ENCODE measurements at places on chromosomes 12 and 14.

DNA sequence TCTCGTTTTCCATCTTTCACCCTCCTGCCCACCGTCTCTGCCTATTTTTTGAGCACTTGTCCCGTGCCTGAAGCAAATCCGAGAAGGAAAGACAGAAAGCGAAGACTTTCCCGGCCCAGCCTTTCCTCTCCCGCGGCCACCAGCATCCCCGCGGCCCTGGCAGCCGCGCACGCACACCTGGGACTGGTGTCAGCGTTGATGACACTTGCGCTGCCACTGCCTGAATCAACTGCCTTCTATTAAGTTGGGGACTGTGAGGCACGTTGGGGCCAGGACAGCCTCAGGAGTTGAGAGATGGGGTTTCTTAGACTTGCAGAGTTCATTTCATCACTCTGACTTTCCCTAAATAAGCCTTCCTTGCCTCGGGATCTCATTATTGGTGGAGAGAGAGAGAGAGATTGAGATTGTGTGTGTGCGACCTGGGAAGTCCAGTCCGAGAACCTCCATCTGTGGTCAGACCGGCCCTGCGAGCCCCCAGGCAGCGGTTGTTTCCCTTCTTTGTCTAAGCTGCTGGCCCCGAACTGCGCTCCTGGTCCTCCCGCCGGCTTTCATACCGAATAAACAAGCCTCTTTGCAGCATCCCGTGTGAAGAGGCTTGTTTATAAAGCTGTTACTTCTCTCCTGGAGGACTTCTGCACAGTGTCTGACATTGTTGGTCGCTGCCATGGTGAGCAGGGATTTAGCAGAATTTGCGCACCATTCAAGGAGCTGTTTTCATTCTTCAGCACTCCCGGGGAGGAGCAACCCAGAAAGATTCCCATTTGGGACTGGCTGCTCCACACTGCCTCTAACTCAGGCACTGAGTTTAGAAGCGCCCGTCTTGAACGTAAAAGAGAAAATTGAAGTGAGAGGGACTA is 1.5 kb downstream of the PDZRN4 start:
- DNase-seq, result no peak

DNA sequence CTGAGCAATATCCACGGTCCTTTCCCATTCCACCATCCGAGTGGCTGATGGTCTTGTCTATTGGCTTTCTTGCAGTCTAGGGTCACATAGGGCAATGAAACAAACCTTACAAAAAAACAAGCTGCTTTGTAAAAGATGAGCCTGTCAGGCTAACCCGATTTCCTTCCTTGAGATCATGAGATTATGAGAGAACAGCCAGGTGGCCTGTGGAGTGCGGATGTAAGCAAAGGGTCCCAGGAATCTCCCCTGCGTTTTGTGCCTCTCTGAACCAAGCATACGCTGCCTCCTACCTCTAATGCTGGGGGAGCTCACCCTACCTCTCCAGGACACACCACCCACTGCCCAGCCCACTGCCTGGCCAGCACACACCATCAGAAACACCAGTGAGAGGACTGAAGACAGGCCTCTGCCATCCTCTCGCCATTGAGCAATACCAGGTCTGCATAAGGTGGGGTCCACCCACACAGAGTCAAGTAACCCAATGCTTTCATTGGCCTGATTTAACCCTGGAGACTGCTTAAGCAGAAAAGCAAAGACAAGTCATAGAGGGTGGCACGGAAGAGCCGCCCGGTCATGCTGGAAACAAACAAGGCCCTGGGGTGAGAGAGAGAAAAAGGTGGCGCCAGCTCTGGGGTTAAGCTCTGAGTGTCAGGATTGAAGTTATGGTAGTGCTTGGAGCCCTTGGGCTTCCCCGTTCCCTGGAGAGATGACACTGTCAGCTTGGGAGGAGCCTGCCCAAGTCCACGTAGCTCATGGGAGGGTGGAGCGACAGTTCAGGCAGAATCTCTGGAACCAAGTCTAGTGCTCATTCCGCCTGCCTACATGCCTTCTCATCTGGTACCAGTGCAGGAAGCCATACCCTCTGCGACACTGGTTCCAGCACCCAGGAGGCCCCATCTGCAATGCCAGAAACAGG is 46.6 kb downstream of the CALM1 start:
- no peak for DNase-seq

DNA sequence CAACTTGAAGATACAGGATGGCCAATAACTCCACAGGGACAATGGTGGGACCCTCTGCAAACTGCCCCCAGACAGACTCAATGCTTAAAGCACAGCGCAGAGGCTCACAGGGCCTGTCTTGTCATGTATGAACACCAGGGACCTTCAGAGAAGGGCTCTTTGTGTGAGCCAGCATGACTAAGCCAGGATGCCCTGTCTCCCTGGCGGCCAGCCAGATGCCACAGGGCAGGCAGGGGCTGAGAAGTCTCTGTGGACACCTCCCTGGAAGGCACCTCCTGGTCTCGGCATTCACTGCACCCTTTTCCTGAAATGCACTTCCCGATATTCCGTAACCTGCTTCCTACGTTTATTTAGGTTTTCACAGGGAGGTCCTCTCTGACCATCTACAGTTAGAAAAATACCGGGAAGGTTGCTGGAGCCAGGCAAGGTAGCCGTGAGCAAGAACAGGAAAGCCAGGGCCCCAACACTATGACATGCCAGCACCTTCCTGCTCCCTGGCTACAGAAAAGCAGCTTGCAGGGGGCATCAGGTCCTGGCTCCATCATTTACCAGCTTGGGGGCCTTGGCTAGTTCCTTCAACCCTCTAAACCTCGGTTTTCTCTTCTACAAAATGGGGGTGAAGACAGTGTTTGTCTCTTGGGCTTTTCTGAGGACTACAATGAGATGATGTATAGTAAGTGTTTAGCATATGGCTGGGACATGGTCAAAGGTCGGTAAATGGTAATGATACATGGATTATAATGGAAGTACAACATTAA is 65.0 kb downstream of the PITPNM2 start:
- no peak for DNase-seq

GRCh38 chr12:52230364-52231281 is 2.4 kb upstream of the KRT7 start:
- no peak for DNase-seq

DNA sequence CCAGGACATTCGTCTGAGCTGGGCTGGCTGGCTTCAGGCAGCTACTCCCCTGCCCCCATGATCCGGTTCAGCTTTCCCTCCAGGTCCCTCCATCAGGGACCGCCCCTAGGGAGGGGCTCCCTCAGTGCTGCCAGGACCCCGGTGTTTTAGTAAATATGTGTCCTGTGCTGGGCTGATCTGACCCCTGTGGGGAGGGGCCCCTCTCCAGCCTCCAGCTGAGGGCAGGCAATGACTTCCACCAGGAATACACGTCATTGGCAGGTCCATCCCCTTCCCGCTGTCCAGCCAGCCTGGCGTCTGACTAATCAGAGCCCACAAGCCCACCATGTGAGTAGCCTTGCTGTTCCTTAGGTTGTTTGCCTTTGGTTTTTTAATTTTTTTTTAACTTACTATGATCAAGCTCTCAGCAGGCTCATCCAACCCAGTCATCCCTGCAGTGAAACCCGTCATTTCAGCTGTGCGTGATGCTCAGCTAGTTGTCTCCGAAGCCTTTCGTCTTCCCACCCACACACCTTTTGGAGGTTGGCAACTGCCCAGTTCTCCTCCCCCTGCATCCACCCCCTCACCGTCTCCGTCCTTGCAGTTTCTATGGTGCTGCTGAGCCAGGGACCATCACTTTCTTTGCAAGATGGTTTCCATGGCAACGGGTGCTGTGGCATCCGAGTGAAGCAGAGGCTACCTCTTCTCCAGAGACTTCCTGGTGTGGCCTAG is 16.0 kb upstream of the SERPINA4 start:
- DNase-seq, result no peak

DNA sequence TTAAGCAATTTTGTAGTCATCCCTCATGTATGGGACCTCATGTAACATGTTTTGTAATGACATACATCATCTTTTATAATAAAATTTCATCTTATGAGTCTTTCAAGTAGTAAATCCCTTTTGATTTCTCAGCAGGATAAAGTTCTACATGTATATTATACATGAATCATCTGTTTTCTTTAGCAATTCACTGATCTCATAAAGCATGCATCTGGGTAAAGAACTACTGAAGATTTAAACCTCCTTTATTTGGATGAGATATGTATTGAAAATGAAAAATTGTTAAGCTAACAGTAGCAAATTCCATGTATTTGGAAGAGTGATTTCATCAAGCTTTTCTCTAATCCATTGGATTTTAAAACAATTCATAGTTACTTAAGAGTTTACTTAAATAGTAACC is 126.9 kb downstream of the KITLG start:
- DNase-seq, result no peak

DNA sequence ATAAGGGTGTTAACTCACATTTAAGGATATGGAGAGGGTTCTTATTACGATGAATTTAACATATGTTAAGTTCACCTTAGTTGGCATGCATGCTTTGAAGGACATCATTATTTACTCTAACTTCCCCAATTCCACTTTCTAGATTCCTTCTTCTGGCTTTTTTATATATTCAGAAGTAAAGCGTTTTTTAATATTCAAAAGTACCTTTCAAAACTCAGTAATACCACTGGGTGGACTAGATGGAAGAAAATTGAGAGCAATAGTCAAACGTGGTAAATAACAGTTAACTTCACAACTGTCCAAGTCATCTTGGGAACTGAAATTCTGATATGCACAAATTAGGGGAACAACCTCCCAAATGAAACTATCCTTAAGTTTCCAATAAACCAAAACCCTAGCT is 9.1 kb downstream of the SINHCAF start:
- no peak for DNase-seq

DNA sequence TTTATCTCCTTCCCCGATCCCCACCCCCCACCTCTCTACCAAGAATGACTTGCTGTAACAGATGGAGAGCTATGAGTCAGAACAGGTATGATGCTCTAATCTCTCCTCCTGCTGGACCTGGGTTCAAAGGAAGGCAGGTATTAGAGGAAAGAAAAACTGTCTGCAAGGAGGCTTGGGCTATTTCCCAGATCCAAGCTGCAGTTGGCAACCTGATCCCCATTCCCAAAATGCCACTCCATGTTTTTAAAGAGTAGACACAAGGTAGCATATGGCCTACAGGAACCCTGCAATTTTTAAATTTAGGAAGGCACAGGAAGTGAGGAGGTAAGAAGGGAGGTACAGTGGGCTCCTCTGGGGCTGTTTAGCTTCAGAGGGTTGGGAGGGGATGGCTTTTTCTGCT is 33.0 kb downstream of the SRRM4 start:
- no peak for DNase-seq

DNA sequence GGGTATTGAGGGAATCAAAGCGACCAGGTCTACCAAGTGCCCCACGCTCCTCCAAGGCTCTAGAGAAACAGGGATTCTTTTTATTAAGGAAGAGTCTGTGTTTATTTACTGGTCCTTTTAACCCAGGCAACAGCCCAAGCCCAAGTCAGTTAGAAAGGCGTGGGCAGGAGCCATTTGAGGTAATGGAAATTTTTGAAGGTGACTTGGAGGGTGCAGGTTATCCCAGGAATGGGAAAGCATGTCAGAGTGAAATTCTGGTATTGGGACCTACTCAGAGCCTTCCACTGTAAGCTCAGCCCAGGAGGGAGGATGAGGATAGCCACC is 2.9 kb downstream of the SLC6A12 start:
- DNase-seq, result no peak

GRCh38 chr12:16358878-16359277 is 11.4 kb downstream of the MGST1 start:
- no peak for DNase-seq

DNA sequence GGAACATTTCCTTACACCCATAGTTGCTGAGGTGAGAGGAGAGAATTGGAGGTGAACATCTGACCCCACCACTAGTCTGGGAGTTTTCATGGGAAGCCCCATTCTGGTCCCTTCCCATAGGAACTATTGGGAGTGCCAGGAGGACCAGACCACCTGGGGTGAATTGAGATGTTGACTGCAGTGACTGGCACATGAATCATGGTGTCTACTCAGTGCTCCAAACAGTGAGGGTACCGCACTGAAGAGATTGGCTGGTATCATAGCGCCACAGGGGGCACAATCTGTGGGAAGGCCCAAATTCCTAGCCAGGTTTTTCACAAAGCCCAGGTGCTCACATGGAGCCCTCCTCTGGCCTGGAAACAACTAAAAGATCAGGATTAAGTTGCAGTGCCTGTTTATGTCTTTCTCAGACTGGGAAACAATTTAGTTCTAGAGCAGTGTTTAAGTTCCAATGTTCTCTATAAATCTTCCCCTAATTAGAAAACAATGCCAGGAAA is 3.7 kb upstream of the RNASE9 start:
- no peak for DNase-seq

GRCh38 chr12:65634626-65635331 is 189.5 kb upstream of the HMGA2 start:
- no peak for DNase-seq

DNA sequence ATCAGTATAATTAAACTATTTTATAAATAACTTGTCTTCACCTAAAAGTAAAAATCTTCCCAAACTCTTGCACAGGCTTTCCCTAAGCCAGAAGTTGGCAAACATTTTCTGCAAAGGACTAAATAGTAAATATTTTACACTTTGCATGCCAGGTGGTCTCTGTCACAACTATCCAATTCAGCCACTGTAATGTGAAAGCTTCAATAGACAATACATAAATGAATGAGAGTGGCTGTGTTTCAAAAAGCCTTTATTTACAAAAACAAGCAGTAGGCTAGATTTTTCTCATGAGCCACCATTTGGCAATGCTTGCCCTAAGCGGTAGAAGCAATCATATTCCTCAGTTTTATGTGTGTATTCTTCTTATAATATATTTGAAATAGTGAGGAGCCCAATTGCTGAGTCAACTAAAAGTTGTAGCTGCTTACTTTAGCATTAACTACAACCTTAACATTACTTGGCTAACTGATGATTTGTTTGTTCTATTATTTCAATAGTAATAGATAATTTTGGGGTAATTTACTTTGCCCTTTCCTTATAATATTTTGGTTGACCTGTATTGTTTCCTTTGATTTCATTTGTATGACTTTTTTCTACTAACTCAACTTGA is 236.0 kb upstream of the SYT1 start:
- DNase-seq, result no peak

- no peak for DNase-seq
Observed at GRCh38 chr12:16155938-16156337, 121.5 kb downstream of the SLC15A5 start.

- DNase-seq, result no peak
Observed at GRCh38 chr12:117060246-117060928, 38.8 kb downstream of the TESC start.

GRCh38 chr14:85948153-85948552 is 418.2 kb downstream of the FLRT2 start:
- no peak for DNase-seq

DNA sequence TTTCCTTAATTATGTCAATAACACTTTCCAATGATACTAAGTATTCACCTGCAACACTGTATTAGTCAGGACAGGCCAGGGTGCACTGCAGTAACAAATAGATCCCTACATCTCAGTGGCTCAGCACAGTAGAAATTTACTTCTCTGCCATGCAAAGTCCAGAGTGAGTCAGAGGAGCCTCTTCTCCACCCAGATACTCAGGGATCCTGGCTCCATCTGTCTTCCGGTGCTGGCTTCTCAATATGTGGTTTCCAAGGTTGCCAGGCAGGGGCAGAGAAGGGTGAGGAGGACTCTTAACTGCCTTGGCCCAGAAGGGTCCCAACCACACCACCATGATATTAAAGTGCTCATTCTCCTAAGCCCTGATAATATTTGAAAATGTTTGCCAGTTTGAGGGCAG is 47.8 kb downstream of the ADGRD1 start:
- DNase-seq, result no peak

- DNase-seq, result no peak
Observed at GRCh38 chr12:132279184-132279889, 50.1 kb downstream of the GALNT9 start.
